ENCODE measurements at places on chromosomes 13 and 19.

DNA sequence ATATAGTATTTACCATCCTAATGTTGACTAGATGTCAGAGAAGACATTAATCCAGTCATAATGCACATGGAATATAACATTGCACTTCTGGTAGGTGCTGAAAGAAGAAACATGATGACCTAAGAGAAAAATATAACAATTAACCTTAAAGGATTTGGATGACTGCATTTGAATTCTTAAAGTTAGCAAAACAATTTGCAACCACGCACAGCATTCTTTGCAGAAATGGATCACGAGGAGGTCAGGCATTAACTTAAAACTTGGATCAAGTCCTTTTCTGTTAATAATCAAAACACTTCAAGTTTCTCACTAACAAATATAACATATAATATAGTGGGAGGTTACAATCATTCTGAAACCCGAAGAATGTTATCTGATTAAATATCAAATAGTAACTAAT, 525.0 kb upstream of the SLITRK6 start:
- no peak for DNase-seq

- DNase-seq = no peak
Measured at GRCh38 chr19:33388725-33389420, 15.4 kb downstream of the CEBPG start.

GRCh38 chr13:41075034-41075433, 13.7 kb downstream of the WBP4 start:
- DNase-seq = no peak

DNA sequence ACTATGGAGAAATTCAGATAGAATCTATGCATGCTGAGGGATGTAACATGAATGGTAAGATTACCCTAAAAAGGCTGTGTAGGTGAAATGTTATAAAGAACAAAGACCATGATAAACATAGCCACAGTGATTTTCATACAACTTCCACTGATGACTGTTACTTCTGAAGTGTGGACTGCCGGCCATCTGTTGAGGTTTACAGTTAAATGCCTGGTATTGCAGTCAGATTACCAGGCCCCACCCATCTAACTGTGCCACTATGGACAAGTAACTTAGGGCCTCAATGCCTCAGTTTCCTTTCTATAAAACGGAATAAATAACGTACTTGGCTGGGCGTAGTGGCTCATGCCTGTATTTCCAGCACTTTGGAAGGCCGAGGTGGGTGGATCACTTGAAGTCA, 395.6 kb downstream of the KLF12 start:
- no peak for DNase-seq

GRCh38 chr13:108858676-108859075, 229.3 kb downstream of the MYO16 start:
- no peak for DNase-seq

DNA sequence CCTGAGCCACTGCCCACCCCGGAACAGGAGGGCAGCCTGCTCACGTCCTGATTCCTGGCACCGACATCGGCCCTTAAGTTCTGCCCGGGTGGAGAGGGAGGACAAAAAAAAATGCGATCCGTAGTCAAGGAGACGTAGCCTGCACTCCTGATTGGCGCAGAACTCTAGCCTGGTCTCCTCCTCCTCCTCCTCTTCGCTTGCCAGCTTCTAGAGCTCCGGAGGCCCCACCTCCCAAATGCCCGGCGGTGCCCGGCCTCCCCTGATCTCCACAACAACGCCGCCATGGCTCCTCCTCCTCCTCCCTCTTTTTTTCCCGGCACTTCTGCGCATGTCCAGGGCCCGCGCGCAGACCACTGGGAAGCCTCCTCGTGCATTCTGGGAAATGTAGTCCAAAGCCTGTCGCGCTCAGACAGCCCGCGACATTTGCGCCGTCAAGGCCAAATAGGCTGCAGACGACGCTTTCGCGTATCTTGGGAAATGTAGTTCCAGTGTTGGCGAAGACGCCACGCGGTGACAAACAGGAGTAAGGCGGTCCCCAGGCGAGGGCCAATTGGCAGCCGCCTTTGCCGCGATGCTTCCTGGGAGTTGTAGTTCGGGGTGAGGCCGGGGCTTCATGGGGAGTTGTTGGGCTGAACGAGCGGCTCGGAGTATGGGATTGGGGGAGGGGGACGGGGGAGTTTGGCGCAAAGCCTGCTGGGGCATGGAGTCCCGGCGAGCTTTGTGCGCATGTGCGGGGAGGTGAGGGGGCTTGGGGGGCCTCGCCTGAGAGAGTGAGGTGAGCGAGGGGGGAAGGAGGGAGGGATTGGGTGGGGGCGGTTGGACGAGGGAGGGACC, at the start of gene ZNF444:
ZNF444 (plus strand) TSS at position 705 of the 834 bp plus-strand sequence. CDS start 5,625 bp downstream, outside the sequence.
- DNase-seq = peak; percentile 97

GRCh38 chr13:65985612-65986011, 1244.5 kb downstream of the PCDH9 start:
- DNase-seq = no peak

- DNase-seq = no peak
Measured at GRCh38 chr13:21657538-21657937, 13.3 kb upstream of the FGF9 start.

GRCh38 chr19:16445238-16446107, 26.3 kb downstream of the EPS15L1 start:
- DNase-seq = peak; percentile 31

- no peak for DNase-seq
Measured at GRCh38 chr19:46692918-46693722, 23.8 kb downstream of the PRKD2 start.

DNA sequence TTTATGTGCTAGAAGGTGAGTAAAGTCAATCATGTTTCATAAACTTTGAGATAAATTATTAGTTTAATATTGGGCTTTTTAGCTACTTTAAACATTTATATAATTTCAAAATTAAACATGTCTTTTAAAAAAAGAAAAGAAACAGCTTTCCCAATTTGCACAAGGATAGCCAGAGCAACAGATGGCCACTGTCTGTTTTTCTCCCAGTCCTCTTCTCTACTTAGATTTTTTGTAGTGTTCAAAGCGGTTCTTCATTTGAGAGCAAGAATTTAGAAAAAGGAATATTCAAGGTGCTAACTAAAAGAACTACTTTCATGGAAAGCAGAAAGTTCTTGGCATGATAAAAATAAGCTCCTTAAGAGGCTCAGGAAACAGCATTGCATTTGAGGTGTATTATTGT, 128.3 kb upstream of the MIR17HG start:
- no peak for DNase-seq

DNA sequence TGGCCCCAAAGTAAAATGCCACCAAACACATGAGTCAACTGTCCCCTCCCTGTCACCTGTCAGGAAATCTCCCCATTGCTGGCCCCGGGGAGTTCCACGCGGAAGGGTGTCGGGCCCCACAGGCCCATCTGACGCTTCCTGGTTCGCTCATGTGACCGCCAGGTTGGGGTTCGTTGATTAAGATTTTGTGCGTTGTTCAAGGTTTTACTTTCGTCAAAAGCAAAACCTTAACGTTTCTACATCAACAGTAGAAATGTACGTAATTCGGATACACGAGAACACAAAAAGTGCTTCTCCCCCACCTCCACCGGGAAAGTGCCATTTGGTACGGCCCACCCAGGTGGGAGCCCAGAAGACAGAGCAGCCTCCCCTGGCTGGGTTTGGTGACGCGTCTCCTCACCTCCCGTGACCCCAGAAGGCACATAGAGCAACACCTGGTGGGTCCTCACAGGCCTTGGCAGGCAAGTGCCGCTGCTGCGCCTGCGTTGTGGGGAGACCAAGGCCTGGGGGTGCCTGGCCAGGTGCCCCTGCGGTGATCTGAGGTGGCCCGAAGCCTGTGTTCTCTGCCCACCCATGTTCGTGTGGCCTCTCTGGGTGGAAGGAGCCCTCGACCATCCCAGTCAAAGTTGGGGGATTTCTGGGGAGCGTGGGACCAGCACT, 161.6 kb downstream of the KDM4B start:
- DNase-seq = peak; percentile 64

DNA sequence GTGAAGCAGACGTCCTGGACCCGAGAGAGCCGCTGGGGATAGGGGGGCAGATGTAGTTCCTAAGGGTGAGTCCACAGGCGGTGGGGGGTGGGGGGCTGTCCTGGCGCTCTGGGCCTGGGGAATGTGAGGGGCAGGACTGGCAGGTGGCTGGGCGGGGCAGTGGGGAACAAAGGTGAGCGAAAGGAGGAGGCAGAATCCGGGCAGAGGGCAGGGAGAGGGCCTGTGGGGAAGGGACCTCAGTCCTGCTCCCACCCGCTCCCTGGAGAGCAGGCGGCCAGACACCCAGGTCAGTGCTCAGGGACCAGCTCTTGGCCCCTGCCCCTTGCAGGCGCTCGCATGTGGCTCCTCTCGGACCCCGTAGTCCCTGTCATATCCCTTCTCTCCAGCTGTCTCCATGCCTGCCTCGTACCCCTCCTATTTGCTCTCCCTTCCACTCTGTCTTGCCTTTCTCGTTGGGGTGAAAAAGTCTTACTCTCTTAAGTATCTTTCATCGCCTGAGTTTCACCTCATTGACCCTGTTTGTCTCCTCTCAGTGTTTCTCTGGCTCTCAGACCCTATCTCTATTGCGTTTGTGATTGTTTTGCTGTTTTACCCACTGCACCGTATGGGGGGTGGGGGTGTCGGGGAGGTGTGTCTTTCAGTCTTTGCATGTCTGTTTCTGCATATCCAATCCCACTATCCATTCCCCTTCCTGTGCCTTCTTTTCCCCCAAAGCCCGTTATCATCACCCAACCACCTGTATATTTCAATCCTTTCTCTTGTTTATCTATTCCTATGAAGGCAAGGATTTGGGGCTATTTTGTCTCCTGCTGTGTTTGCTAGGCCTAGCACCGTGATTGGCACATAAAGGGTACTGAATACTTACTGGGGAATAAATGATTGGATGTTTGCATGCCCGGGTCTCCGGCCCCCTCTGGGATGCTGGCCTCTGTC, 5.8 kb downstream of the SPHK2 start:
- DNase-seq = no peak

- DNase-seq = no peak
Measured at GRCh38 chr13:26501641-26502040, 55.8 kb upstream of the WASF3 start.

DNA sequence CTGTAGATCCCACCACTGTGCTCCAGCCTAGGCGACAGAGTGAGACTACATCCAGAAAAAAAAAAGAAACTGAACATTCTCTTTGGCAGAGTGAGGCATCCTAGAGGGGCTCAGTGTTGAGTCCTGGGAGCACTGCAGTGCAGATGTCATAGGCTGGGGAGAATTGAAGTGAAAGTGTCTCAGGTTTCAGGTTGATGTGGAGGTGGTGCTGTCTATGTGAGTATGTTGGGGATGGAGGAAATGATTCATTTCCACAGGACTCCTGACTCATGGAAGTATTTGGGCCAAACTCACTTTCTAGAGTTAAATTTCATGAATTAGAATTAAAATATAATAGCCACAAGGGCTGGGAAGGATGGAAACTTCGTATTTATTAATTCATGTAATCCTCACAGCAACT, 134.4 kb upstream of the TSC22D1 start:
- DNase-seq = peak; percentile 22

- no peak for DNase-seq
Measured at GRCh38 chr19:8261347-8261746, 46.8 kb downstream of the CD320 start.

DNA sequence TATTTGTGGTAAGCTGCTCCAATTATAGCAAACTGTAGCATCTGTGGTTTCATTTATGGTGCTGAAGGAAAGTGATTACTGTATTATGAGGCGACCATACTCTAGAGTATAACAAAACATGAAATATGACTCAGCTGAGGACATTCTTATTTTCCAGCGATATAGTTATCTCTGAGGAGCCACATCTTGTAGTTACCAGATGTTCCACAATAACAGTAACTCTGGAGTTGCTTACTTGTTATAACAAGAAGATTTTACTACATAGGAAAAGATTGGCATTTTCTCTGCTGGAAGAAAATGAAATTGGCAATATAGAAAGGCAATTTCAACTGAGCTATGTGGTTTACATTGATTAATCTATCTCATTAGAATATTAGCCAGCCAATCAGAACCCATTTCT, 1634.2 kb downstream of the PCDH9 start:
- no peak for DNase-seq

Data from activated naive CD8-positive, alpha-beta T cell treated with anti-CD3 and anti-CD28 coated beads, Interleukin-2, amount 50 U/mL, for 24 hours (primary cell).